ENCODE measurements at places on chromosomes 3 and 15. TPM values are rescaled to one million over a fixed set of nuclear protein-coding genes. Genes with fewer than 3 reads are reported as not detected.

DNA sequence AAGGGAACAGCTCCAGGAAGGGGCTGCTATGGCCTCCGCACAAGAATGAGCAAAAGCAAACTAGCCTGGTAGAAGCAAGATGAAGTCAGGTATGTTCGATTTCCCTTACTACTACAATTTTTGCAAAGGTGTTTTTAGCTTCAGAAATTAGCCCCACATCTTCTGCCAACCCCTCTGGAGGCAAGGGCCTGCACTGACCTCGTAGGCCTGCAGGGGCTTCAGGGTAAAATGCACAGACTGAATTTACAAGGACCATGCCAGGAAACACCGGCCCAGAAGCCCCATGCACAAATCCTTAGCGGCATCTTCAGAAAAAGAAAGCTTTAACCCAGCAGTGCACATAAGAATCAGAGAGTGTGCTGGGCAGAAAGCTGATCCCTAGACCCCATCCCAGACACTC is 53.0 kb downstream of the SLC6A1 start:
- DNase-seq = no peak

- no peak for DNase-seq
Measured at GRCh38 chr3:146605106-146605505, at the start of gene PLSCR5. Gene PLSCR5, minus strand, starts transcription at chr3:146605346. Its CDS starts 134 bp downstream, at chr3:146605212.

DNA sequence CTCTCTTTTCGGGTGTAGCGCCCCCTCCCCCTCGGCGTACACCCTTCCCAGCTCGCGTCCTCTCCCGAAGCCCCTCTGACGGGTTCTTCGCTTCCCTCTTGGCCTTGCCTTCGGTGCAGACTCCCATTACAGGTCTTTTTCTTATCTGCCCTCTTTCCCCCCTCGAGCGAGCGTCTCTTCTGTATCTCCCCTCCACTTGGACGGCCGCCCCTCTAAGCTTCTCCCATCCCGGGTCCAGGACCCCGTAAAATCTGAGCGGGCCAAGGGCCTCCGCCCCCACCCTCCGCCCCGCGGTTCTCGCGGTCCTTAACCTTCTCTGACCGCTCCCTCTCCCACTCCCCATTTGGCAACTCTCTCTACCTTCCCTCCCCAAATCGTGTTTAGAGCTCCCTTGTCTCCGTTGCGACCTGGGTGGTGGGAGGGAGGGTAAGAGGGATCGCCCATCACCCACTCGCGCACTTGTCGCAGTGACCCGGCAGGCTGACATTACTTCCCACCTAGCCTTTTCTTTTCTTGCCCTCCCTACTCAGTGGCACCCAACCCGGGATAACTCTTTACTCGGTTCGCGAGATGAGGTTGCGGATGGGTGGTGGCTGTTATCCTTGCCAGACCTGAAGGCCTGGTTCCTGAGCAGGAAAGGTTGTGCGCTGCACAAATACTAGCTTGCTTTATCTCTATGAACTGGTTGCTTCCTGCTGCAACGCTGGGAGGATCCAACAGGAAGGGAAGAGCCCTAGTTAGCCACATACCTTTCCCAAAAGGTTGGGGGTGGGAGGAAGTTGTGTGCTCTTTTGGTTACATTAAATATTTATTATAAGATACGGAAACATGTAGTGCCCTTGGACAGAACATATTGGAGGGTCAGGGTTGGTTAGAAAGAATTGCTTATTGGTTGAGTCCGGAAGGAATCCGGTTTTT is 922 bp downstream of the RAB11A start:
- DNase-seq = peak; percentile 85

The SELENOS gene
- polyA plus RNA-seq = 101 TPM

The MYO5C gene
- 4.2 TPM for polyA plus RNA-seq

The REC114 gene
- polyA plus RNA-seq = not detected
